ENCODE measurements at places on chromosomes 1 and 21. TPM values are rescaled to one million over a fixed set of nuclear protein-coding genes. Genes with fewer than 3 reads are reported as not detected.

HPCA gene
- not detected for total RNA-seq

DNA sequence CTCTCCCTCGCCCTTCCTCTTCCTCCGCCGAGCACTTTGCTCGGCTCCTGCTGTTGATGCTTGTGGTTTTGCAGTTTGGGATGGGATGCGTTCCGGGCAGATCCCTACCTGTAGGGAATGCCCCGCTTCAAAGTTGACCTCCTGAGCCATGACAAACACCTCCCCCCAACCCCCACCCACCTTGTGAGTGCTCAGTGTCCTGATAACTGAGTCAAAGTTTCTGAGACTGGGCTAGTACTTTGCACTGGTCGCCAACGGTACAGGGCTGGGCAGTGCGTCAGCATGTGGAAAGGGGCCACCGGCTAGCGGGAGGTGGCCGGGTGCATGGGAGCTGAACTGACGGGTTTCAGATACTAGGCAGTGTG lies 771 bp downstream of the RABGAP1L start:
- DNase-seq: no peak

DNA sequence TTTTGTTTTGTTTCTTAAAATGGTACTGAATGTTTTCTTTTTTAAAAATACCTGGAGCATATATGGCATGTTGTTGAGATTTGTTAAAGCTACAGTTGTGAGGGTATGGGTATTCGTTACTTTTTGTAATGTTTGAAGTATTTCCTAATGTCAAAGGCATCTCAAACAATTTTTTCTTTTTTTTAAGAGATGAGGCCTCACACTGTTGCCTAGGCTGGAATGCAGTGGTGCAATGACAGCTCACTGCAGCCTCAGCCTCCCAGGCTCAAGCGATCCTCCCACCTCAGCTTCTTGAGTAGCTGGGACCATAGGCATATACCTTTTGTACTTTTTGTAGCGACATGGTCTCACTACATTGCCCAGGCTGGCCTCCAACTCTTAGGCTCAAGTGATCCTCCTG lies 16.1 kb downstream of the CLCN6 start:
- DNase-seq: no peak

GRCh38 chr1:64112281-64112680 lies 91.1 kb upstream of the UBE2U start:
- no peak for DNase-seq

DNA sequence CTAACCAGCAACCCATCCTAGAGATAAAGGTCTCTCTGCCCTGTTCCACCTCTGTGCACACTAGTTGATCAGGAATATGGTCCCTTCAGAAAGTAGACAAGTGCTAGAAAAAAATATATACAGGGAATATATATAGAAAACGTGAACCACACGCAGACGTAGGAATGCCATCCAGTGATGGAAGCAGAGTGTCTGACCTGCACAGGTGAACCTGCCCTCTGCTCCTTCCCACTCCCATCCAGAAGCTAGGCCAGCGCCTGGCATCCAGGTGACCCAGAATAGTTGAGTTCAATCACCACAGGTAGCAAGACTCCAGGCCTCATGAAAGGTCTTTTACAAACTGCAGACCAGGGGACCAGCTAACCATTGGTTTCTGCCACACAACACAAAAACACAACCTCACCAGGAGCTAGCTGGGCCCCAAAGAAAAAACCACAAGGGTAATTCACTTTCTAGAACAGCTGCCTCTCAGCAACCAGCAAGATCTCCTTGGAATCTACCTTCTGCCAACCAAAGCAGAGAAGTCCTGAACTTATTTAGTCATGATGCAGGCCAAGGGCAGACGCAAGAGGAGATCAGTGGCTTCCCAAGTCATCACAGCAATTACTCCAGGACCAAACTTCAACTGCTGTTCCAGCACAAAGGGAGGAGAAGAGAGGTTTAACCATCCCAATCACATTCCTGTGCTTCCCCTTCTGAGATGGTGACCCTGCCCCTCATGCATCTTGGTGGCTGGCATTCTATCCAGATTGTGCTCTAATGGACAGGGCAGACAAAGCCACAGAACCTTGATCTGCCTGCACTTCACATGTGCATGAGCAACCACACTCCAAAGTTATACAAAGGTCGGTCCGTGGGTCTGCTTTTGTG lies 53.0 kb downstream of the GPR161 start:
- peak; percentile 70 for DNase-seq

TXNIP gene
- total RNA-seq: 2,145 TPM

DNA sequence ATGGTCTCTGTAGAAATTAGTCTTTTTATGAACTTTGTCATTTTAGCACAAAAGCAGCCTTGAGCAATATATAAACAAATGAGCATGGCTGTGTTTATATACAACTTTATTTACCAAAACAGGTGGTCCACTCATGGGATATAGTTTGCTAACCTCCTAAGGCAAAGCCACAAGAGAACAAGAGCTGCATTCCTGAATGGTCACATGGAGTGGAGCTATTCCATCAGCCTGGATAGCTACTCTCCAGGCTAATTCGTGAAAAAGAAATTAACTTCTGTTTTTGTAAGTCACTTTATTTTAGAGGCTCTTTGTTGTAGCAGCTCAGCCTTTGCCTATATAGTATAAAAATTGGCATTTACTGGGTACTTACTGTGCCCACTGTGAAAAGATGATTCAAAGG lies 163.3 kb upstream of the FAM78B start:
- DNase-seq: no peak

SELP gene
- total RNA-seq: 5.9 TPM

DNA sequence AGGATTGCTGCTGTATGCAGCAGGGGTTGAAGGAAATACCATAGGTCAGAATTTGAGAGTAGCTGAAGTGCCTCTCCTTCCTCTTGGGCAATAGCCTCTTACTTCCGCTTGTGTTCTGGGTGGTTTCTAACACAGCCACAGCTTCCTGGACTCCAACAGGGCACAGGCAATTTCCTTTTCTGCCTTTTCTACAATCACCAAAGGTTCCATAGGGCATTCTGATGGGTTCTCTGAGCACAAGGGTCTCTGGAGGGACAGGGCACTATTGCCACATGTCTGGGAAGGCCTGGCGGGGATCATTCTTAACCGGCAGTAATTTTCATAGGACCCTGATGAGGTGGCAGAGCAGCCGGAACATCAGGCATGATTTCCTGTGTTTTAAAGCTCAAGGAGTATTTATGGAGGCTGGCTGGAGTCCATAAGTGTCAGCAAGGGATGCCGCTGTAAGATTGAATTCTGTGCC lies 5.5 kb upstream of the AGTRAP start:
- no peak for DNase-seq

SYNC gene
- total RNA-seq: 117 TPM

DNA sequence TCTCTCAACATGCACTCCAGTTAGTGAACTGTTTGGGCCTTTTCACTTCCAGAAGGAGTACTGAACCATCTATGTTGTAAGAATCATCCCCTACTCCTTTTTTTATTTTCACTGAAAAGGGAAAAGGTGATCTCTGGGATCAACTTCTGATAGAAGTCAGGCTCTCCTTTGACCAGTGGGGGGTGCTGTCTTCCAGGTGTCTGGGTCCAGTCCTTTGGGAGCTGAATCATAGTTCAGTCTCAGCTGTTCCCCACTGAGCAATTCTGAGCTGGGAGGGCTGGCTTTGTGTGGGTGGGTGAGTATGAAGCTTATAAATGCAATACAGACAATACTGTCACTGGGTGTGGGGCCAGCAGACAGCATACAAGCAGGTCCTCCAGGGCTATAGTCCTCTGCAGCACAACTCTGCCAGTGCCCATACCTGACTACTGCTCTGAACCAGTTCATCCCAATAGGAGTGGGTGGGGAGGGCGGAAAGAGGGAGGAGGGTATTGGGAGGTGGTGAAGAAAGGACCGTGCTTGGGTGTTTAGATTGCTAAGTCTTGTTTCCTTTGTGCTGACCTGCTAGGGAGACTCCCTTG lies 12.5 kb upstream of the SARS1 start:
- no peak for DNase-seq

DNA sequence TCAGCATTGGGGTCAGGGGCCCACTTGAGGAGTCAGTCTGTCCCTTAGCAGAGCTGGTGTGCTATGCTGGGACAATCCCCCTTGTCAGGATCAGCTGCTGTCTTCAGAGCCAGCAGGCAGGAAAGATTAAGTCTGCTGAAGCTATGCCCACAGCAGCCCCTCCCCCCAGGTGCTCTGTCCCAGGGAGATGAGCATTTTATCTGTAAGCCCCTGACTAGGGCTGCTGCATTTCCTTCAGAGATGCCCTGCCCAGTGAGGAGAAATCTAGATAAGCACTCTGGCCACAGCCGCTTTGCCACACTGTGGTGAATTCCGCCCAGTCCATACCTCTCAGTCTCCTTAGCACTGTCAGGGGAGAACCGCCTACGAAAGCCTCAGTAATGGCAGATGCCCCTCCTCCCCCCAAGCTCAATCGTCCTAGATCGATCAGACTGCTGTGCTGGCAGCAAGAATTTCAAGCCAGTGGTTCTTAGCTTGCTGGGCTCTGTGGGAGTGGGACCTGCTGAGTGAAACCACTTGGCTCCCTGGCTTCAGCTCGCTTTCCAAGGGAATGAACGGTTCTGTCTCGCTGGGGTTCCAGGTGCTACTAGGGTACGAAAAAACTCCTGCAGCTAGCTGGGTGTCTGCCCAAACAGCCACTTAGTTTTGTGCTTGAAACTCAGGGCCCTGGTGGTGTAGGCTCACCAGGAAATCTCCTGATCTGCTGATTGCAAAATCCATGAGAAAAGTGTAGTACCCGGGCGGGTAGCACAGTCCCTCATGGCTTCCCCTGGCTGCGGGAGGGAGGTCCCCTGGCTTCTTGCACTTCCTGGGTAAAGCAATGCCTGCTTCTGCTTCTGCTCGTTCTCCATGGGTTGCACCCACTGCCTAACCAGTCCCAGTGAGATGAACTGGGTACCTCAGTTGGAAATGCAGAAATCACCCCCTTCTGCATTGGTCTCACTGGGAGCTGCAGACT lies 25.1 kb upstream of the TP53BP2 start:
- DNase-seq: peak; percentile 80

DNA sequence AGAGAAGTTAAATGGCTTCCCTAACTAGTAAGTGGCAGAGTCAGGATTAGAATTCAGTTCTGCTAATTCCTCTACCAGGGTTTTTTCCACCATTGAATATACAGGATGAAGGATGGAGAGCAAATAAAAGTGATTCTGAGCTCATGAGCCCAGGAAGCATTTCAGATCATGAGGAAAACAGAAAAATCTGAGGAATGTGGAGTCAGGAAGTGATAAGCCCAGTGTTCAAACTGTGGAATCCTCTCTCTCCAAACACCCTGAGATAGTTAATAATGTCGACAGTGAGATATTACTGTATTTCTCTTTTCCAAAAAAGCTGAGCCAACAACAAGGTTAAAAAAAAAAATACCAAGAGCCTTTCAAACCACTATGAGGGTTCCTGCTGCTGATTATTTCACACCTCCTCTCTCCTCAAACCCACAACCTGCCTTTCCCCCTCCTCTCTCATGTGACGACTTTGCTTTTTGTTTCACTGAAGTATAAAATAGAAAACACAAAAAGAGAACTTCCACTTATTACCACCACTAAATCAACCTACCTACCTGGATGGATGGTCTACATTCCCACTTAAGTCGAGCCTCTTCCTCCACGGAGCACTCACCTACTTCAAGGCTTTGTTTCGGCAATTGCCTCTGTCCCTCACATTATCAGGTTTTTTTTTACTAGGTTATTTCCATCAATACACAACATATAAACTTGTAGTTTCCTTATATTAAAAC lies 8.9 kb downstream of the SLAMF1 start:
- DNase-seq: no peak

GRCh38 chr21:39104911-39105310 lies 78.3 kb downstream of the PSMG1 start:
- DNase-seq: no peak

GRCh38 chr1:156942176-156942575 lies 21.7 kb downstream of the LRRC71 start:
- DNase-seq: no peak

POLR3C gene
- total RNA-seq: 23.7 TPM

GRCh38 chr21:40372506-40372905 lies 474.5 kb downstream of the DSCAM start:
- DNase-seq: no peak

INAVA gene
- total RNA-seq: not detected

GRCh38 chr1:227102056-227102455 lies 162.0 kb downstream of the COQ8A start:
- DNase-seq: no peak

- no peak for DNase-seq
Measured at GRCh38 chr1:246415028-246415427, 92.1 kb downstream of the SMYD3 start.

Data from esophagus muscularis mucosa (tissue), 4 donors.